ENCODE measurements at places on chromosomes 2 and 18.

DNA sequence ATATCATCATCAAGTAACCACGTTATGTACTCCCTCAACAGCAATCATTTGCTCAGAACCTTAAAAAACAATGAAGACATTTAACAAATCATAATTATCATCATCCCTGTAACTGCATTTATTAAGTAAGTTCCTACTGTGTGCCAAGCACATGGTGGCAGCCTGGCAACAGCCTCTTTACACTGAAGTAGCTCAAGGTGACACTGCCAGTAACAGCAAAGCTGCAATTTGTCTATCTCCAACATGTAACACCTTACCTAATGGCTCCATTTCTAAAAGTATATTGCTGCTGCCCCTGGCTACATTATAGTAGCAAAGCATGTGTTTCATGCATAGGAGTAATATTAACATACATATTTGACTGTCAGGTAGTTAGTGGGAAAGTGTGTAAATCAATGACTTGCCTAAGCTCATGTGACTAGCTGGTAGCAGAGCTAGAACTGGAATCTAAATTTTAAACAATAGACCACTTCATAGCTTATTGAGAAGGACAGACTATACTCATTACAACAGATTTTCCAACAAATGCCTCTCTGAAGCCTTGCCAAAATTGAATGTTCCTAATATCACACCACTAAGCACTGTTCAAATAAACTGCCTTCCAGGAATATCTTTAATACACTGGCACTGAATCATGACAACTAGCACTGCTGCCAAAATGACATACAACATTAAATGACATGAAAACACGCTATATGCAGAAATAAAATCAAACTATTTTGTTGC, 86.7 kb downstream of the L3MBTL4 start:
- no peak for DNase-seq

GRCh38 chr2:176592216-176592615, 323.0 kb downstream of the MTX2 start:
- no peak for DNase-seq

DNA sequence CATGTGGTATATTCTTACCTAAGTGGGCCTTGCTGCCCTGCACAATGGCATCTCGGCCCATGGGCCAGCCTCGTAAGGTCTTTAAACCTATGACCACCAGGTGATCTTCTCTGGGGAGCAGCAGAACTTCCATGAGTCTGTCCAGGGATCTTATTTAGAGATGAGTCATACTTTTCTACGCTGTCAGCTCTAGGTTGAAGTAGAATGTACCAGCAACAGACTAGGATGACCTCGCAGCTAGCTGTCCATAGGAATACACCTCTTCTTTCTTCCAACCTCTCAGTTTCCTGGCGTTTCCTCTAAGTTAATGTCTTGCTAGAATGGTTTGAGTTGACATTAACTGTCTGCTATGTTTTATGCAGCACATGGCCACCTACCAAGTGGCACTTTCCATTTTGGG, 15.6 kb upstream of the CXCR4 start:
- no peak for DNase-seq

DNA sequence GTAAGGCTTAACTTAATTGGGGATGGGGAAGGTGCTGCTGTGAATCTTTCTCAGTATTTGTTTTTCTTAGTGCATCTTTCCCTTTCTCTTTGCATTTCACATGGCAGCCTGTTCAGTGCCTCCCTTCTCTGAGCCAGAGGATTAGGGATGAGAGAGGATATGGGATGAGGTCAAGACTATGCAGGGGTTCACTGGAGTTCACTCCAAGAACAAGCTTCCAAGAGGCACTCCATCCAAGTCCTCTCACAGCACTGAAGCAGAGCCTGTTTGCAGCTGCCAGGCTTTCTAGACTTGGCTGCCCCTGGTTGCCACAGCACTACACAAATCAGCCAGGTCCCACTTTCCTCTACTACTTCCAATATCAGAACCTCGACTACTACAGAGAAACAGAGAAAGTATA, 80.3 kb upstream of the GYPC start:
- no peak for DNase-seq

DNA sequence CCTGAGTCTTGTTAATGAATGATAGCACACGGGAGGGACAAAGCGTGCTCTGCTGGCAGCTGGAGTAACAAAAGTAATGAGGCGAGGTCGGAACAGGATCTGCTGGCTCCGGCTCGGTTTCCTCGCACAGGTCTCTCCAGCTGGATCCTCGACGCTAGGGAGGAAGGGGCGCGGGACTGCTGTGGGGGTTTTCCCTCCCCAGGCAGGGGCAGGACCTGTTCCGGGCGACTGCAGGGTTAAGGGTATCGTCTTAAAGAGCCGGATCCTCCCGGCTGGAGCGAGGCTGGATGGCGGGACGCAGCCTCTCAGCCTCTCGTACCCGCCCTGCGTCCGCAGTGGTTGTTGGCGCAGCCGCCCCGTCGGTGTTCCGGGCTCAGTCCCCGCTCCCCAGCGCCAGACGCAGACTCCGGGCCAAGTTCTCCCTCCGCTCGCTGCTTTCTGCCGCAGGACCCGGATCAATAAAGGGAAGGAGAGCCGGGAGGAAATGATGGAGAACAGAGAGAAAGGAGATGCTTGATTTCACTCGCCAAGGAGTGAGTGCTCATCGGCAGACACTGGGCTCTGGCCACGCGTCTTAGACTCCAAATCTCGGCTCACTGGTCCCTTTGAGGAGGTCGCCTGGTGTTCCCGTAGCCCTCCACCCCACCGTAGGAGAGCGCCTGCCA, 1.1 kb upstream of the LIPG start:
- no peak for DNase-seq

DNA sequence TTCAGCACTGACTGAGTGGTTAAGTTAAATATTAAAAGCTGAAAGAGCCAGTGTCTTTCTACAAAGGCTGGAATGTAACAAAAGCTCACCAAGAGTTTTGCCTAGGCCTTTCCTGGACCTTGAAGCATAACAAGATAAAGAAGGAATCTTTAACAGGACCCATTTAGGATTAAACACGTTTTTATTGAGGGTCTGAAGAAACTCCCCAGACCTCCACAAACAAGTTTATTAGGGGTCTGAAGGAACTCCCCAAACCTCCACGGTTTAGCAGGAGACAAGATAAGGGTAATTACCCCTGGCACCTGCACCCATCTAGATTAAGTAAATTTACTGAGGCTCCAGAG, 104.0 kb downstream of the ACAA2 start:
- no peak for DNase-seq

- DNase-seq: no peak
Observed at GRCh38 chr18:36950960-36951359, 122.0 kb downstream of the KIAA1328 start.

DNA sequence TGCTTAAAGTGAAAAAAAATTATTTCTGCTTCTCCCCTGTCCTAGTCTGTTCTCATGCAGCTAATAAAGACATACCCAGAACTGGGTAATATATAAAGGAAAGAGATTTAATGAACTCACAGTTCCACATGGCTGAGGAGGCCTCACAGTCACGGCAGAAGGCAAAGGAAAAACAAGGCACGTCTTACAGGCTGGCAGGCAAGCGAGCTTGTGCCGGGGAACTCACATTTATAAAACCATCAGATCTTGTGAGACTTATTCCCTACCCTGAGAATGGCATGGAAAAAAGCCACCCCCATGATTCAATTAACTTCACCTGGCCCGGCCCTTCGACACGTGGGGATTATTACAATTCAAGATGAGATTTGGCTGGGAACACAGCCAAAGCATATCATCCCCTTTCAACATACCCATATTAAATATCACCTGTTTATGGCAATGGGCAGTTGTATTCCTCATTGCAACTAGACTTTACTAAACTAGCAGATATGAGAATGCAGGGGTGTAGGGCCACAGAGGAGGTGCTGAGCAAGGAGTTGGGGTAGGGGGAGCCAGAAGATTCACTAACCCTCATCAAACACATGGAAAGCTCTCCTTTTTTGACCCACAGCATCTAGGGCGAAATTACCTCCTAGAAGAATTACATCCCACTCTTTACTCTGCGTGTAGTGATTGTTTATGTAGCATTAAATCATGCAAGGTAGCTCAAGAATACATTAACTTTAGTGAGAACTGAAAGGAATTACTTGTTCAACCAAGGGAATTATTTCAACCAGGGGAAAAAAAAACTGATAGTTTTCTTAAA, 183.3 kb upstream of the DOK6 start:
- DNase-seq: no peak

GRCh38 chr2:64754570-64754969, 100.9 kb upstream of the SERTAD2 start:
- DNase-seq: no peak

DNA sequence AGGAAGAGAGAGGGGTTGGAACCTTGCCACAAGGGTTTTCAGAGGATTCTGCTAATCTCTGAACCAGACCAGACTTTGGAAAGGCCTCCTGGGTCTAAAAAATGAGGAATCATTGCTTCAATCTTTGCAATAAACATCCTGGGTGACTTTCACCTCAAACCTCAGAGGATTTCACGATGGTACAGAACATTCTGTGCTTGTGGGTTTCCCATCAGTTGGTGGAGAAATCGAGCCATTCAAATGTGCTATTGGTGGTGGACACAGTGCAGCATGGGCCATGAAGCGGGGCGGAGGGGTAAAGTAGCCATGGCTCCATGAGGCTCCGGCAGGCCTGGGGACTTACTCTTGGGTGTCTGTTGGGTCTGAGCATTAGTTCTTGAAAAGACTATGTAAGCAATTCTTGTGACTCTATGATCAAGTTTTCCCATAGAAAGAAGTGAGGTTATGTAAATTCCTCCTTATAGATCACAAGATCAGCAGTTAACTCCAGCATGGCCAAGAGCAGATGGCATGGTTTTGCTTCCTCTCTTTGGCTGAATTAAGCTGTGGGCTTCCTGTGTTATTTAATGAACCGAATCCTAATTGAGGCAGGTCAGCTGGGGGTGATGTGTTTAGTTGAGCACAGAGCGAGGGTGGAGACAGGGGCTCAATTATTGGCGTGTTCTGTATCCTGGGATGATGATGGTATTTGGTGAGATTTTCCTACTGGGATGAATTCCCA, 1.9 kb upstream of the IL1R2 start:
- no peak for DNase-seq

- no peak for DNase-seq
Observed at GRCh38 chr18:49546719-49547273, 15.1 kb upstream of the LIPG start.

GRCh38 chr2:110115291-110116032, at the start of gene MALL:
Gene MALL, minus strand, starts transcription at chr2:110115822. Its CDS starts 30 bp downstream, at chr2:110115792.
- DNase-seq: no peak

- DNase-seq: no peak
Observed at GRCh38 chr2:133292259-133292658, 276.0 kb downstream of the NCKAP5 start.

GRCh38 chr2:73307720-73308119, 14.4 kb upstream of the EGR4 start:
- DNase-seq: no peak

- DNase-seq: no peak
Observed at GRCh38 chr2:85828725-85829124, 60.1 kb downstream of the ST3GAL5 start.

DNA sequence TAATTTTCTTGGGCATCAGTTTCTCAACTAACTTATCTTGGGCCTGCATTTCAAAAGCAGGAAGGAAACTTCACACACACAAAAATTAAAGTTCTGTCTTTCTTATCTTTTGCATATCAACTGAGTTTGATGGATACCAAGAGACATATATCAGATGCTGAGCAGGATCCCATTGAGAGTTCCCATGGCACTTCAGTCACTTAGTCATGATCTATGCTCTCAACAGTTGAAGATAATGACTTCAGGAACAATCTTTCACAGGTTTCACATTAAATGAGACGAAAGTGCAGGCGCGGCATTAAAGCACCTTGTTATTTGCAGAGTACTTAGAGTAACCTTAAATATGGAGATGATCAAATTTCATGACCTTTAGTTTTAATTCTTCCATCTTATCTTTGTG, 2139.8 kb upstream of the CELF4 start:
- DNase-seq: no peak

- no peak for DNase-seq
Observed at GRCh38 chr2:8582651-8583399, 99.0 kb upstream of the ID2 start.

DNA sequence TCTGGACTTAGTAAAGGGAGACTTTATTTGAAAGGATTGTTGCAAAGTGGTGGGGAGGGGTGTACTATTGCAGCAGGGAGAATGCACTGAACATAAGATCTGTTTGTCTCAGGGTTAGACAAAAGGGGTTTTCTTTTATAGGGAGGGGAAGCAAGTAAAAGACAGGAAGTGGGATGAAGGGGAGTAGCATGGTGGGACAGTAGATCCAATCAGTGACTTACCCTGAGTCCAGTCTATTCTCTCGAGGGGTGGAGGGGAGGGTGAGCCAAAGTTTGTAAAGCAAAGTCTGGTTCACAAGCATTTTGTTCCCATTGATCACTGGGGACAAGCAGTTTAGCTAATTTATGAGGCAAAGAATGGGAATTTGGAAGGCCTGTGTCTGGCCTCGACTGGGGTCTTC, 35.0 kb upstream of the CYP27C1 start:
- no peak for DNase-seq

DNA sequence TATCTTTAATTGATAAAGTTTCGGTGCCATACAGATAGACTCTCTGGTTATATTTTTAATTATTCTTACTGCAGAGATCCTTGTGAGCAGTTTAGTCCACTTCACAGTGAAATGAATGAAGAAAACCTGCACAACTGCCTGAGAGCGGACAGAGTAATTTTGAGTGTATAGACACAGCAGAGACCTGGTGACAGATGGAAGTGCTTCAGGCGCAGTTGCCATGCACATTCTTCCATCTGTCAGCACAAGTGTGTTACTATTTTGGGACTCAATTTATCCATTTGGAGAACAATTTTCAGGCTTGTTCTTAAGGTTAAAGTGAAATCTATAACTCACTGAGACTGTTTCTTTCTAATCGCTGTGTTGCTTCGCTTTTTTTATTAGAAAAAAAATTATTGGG, 147.8 kb upstream of the SPHKAP start:
- DNase-seq: no peak

DNA sequence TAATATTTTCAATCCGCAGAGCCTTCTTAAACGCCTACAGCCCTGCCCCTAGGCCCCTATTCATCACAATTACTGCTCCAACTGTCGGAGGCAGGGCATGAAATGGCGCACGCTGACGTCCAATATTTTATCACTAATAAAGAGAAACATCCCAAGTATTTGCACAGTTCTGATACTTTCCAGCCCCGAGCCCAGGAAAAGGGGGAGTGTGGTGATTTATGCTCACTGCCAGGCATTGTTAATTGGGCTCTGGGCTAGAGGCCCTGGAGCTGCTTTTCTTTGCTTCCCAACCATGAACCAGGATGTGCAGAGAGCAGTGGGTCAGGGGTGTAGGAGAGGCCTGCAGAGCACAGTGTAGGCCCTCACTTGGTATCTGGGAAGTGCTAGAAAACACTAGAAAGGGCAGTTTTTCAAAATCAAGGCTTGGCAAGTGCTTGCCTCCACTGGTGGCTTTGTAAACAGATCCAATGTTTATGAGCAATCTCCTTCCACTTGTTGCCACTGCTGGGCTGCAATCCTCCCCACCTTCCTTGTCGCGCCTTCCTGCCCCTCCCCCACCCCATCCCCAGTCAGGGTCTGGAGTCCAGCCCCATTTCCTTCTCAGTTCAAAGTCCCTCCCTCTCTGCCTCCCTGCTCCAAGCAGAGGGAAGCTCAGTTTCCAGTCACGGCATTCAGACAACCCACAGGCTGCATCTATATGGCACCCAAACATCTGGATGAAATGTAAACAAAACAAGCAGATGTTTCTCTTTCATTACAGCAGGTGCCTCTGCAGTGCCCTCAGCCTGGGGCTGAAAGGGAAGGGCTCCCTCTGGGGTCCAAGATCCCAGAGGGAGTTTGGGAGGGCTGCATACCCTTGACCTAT, 83.9 kb upstream of the PKDCC start:
- DNase-seq: no peak
